ENCODE measurements at places on chromosomes 2 and 18.

DNA sequence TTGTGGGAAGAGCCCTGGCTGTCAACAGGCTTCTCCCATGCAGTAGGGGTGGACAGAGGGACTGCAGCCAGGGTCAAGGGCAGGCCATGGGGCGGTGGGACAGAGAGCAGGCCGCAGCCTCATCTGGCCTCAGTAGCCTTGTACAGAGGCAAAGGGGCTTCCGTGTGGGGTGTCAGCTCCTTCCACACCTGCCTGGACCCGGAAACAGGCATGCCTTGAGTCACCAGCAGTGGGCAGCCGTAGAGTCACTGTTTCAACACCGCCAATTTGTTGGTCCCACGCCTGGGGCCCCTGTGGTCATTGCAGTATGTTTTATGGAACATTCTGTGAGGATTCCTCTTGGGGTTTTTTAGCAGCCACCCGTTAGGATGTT, 173.0 kb downstream of the SMAD7 start:
- no peak for DNase-seq

- no peak for DNase-seq
These were observed 101.5 kb downstream of the ZNF532 start for GRCh38 chr18:58966005-58966677.

DNA sequence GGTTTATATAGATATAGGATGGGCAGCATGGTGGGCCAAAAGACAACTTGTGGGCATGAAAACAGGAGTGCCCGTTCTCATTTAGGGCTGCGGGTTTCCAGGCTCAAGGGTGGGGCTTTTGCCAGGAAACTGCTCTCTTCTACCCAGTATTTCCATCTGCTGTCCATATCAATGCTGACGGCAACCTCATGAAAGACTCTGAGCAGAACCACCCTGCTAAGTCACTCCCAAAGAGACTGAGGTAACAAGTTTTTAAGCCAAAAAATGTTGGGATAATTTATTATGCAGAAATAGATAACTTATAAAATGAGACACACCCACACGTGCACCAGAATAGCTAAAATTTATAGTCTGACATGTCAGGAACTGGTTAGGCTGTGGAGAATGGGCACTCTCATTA, 36.1 kb upstream of the MPPE1 start:
- DNase-seq = no peak

GRCh38 chr2:234967870-234968208, 16.0 kb downstream of the SH3BP4 start:
- no peak for DNase-seq

DNA sequence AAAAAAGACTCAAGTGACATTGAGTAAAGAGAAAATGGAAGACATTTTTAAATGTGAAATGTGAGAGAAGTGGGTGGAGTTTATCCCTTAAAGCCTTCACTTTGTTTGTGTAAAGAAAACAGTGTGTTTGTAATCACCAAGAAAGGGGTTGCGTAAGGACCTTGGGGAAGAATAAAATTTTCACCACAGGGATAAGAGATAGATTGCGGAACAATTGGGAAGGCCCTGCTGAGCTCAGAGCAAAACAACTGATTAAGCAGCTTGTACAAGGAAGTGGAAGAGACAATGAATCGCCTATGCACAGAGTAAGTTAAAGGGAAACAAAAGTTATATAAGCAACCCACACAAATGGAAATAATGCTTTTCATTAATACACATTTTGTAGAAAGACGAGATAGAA, 327.7 kb downstream of the RAD51AP2 start:
- DNase-seq = no peak

GRCh38 chr2:215799194-215799593, 214.2 kb downstream of the MREG start:
- DNase-seq = no peak

DNA sequence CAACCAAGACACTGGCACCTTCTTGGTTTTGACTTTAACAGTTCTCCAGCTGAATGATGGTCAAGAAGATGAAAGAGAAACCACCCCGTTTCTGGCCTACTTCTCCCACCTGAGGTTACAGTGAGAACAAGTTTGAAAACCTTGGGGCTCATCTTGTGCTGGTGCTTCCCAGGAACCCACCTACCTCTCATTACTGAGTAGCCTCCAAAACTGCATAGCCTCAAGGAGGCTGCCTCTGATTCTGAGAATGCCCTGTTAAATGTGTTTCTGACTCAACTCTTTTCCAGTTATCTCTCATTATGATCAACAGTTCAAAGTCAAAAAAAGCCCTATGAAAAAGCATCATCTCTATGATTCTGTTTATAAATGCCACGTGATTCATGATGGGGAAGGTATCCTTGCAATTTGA, 121.9 kb downstream of the CACNB4 start:
- no peak for DNase-seq

- DNase-seq = no peak
These were observed 62.2 kb downstream of the PAPOLG start for GRCh38 chr2:60818272-60818671.

DNA sequence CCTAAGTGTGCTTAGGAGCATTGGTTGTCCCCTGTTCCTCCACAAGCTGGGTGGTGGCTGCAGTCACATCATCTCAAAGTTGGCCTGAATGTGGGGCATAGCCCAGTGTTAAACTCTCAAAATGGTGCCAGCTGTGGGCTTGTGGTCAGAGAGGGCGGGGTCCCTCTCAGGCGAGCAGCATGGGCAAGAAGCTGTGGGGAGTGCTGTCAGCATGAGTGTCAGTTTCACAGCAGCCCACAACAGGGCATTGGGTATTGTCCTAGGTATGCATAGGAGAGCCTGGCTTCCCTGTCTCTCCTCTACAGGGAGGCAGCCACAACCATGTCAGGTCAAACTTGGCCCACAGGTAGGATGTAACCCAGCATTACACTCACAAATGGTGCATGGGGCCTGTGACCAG, 285.6 kb upstream of the THSD7B start:
- no peak for DNase-seq

DNA sequence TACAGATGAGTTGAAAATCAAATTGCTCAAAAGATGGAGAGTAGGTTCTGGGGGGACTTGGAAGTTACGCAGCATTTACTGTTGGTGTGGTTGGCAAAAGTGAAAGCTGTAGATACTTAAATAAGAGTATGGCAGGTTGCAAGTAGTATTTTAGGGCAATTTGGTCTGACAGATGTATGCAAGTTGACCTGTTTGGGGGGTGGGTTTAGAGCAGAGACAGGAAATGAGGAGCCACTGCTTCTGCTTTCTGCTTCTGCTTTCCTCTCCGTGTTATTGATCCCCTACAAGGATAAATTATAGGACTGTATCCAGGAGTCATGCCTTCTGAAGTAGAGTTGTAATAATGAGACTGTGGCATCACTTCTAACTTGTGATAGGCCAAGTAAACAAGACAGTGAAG, 71.2 kb downstream of the EPAS1 start:
- no peak for DNase-seq

DNA sequence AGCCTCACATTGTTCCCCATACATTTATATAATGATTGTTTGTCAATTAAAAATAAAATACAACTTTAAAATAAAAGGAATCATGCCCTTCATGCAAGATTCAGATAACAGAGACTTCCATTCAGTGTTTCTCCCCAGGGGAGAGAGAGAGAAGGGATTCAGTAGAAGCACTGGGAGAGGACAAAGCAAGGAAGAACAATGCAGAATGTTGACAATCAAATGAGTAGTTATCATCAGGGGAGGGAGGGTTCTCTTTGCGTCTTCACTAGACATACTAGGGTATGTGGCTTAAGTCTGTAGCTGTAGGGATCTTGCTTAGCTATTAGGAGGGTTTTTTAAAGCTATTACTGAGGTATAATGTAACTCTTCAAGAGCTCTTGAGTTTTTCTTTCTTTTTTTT, 30.7 kb downstream of the FSHR start:
- DNase-seq = no peak

Measured in NCI-H187 (cell line).